ENCODE measurements at places on chromosomes 1 and 21.
A peak's percentile ranks its signal among the peaks of the same experiment; 100 is the strongest.

DNA sequence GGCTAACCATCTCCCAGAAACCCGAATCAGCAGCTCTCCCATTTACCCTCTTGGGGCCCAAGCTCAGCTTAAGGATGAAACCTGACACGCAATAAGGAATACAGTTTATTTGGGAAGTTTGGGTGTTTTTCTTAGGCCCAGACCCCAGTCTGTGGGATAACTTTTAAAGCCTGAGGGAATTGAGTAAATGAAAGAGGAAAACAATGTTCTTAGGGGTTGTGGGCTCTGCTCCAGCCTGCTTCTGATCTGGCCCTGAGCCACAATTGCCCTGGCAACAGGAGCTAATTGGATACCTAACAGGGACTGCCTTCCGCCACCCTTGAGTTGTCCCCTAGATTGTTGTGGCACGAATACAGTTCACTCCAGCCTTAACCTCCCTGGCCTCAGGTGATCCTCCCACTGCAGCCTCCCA, 20.1 kb downstream of the DYRK3 start:
- no peak for DNase-seq

- peak; percentile 24 for DNase-seq
These were observed 442.0 kb upstream of the RUNX1 start for GRCh38 chr21:35491114-35491513.

GRCh38 chr1:231241750-231242149, 738 bp downstream of the GNPAT start:
- peak; percentile 16 for DNase-seq

- no peak for DNase-seq
These were observed 245.0 kb upstream of the B3GALT2 start for GRCh38 chr1:193431265-193431977.

DNA sequence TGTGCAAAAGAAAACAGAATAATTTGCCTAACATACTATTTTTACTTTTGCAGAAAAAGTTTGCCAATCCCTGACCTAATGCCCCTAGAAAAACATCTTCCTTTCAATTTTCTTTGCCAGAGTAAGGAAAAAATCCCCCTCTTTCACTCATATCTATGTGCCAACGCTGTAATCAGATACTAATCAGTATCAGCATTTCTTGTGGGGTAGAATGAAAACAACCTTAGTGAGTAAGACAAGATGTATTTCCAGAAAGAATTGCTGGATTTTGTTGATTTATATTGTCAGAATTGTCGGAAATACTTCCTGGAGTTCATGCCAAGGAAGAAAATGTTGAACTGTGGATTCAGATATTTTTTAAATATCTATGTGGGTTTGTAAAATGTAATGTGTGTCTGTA, 1893.8 kb downstream of the NCAM2 start:
- no peak for DNase-seq

GRCh38 chr1:151520359-151520758, 9.2 kb downstream of the CGN start:
- DNase-seq = no peak

GRCh38 chr1:27350663-27351540, 9.1 kb downstream of the SYTL1 start:
- DNase-seq = peak; percentile 97

DNA sequence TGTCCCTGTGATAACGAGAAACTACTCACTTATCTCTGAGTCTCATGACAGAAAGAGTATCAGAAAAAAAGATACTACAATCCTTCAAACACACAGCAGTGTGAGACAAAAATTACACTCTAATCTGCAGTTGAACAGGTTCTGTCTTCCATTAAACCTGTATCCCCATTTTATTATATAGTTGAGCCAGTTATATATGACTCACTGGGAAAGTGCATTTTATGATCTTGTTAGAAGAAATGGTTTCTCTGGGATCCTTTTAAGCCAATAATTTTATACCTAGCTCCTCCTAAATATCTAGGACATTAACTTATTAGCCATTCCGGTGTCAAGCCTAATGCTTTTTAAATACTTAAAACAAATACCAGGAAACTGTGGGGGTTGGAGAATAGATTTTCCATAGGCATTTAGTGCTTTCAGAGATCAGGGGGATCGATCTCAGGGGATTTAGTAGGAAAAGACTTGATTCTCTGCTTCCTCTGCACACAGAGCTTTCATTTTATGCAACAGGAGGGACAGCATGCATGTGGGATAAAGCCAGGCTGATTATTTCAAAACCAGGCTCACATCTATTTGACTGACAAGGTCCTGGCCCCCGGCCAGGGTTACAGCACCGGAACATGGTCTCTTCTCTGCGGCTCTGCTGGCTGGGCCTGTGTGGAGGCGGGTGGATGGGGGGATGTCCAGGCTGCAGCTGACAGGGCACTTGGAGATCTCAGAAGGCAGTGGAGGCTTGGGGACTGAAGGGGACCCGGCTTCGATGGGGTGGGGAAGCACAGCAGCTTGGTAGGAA, 310.6 kb downstream of the DISC1 start:
- no peak for DNase-seq
